ENCODE measurements at places on chromosomes 7 and 10. TPM values are rescaled to one million over a fixed set of nuclear protein-coding genes. Genes with fewer than 3 reads are reported as not detected.
A peak's percentile ranks its signal among the peaks of the same experiment; 100 is the strongest.

Gene OR2A42
- total RNA-seq: 0.32 TPM

Gene CDC14C
- 0.11 TPM for total RNA-seq

Gene UCN3
- total RNA-seq: not detected

Gene ITPRIP
- 11.3 TPM for total RNA-seq

Gene TMEM72
- total RNA-seq: not detected

Gene AGAP6
- total RNA-seq: 4.9 TPM

DNA sequence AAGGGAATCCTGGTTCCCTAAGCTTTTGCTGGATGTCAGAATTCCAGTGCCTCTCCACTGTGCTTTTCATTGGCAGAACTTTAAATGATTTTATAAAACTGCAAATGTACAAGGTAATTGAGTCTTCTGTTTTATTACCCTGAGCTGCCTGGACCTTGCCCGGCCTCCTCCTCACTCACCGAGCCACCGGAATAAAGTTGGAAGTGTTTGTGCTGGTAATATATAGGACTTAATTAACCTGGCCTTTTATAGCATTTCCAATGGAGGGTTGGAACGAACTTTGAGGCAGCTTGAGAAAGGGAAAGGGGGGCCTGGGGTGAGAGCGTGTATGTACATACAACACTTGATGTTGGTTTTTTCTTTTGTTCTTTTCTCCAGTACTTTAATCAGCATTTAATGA is 43.4 kb downstream of the ZNF503 start:
- no peaks in the 10 kb centered on the region for H3K36me3 ChIP-seq
- no peak overlapping the region for H3K4me3 ChIP-seq
- no peaks in the 10 kb centered on the region for H3K27me3 ChIP-seq
- no peak for DNase-seq
- peaks cover 16% of the 10 kb centered on the region for H3K4me1 ChIP-seq
- peak overlapping the region; percentile 58 for H3K27ac ChIP-seq

- H3K27me3 ChIP-seq: peaks cover 42% of the 10 kb centered on the region
- H3K27ac ChIP-seq: no peak overlapping the region
Observed at GRCh38 chr7:22549667-22550513, 49.9 kb upstream of the STEAP1B start.

DNA sequence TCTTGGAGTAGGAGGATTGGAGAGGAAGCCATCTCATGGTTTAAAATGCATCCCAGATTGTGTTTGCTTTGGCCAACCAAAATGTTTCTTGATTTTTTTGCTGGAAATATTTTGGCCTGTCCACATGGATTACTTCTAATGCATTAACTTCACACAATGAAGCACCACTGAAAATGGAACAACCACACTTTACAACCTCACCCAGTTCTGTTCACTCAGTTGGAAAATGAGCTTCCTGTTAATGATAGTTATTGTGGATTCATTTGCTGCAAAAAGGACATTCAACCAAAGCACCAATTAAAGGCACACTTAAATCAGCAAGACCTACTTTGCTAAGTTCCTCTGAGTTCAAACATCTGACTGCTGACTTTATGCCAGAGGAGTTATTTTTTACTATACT is 11.3 kb upstream of the A1CF start:
- no peak overlapping the region for H3K4me3 ChIP-seq
- H3K27ac ChIP-seq: no peak overlapping the region
- no peak for DNase-seq
- H3K27me3 ChIP-seq: peaks cover 7% of the 10 kb centered on the region
- no peaks in the 10 kb centered on the region for H3K36me3 ChIP-seq
- H3K4me1 ChIP-seq: no peaks in the 10 kb centered on the region

DNA sequence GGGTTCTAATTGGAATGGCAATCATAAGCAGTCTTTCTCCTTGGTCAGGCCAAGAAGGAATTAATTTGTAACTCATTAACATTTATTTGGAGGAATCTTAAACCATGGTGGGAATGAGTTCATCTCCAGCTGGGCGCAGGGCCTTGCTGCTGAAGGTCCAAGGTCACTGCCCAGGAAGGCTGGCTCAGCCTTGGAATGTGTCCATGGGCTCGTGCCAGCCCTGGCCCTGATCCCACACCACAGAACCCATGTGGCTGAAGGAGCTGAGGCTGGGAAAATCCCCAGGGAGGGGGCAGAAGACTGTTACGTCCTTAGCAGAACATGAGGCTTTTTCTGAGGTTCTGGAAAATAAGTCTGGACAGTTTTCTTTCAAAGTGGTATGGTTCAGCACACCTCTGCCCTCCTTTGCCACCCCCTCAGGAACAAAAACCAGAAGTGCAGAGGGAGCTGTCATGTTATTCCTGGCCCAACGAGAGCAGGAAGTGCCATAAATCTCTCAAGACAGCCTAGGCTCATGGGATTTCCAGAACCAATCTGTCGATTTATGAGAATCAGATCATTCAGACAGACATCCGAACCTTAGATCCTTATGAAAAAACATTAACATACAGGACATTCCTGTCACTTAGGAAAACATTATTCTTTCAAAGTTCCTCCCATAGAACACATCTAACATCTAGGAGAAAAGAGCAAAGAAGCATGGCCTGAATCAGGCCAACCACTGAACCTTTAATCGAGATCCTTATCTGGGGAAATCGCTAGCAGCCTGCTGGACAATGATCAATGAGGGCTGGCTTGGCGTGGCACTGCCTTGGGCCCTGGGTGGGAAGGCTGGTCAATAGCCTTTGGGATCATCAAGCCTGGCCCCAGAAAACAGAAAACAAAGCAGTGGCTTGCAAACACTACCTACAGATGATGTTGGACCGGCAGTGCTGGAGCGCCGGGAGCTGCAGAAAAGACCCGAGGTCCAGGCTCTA is 134.3 kb downstream of the TAX1BP1 start:
- H3K4me1 ChIP-seq: peaks cover 13% of the 10 kb centered on the region
- H3K36me3 ChIP-seq: no peaks in the 10 kb centered on the region
- H3K4me3 ChIP-seq: no peak overlapping the region
- no peak overlapping the region for H3K27ac ChIP-seq

GRCh38 chr7:15104411-15105092 is 202.0 kb upstream of the DGKB start:
- no peak for DNase-seq
- H3K4me1 ChIP-seq: no peaks in the 10 kb centered on the region
- no peak overlapping the region for H3K4me3 ChIP-seq

DNA sequence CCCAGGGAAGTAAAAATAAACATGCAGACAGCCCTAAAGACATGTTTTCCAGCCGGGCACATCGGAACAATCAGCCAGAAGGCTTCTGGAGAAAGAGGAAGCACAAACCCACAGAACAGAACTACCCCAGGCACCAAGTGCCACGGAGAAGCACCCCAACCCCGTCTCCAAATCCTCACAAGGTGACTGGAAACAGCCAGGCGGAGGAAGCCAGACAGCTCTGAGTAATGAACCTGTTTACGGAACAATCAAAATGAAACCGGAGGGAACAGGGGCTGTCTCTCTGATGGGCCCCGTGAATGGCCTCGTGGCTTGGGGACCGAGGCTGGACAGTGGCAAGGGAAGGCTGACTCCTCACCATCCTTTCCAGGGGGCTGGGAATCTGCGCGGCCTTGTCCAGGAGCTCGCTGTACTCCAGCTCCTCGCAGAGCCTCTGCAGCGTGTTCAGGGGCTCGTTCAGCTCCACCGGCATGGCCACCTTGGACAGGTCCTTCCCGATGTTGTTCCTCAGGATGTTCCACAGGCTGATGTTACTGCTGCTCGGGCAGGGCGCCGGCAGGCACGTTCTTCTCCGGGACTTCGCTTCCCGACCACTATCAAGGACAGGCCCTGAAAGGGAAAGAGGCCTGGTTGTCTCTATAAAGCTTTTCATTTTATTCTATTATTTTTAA is 77.0 kb upstream of the GSDME start:
- H3K4me3 ChIP-seq: no peak overlapping the region
- H3K4me1 ChIP-seq: peaks cover 23% of the 10 kb centered on the region
- no peak overlapping the region for H3K27ac ChIP-seq
- peaks cover 23% of the 10 kb centered on the region for H3K36me3 ChIP-seq
- no peaks in the 10 kb centered on the region for H3K27me3 ChIP-seq

DNA sequence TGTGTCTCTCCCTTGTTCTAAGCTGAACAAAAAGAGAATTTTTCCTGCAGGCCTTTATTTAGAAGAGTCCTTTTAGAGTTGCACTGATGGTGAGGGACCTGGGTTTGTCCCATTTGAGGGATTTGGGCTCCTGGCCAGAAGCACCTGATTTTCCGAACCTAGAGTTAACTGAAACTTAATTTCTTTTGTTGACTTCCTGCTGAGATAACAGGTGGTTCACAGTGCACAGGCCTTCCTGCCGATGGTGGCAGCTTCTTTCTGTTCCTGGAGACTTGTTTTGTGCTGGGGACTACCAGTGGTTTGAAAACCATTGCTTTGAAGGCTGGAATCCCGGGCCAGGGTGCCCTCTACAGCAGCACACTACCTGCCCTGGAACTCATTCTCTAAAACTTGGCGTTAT is 99.2 kb downstream of the SUGCT start:
- H3K27me3 ChIP-seq: no peaks in the 10 kb centered on the region
- no peaks in the 10 kb centered on the region for H3K36me3 ChIP-seq
- no peak overlapping the region for H3K27ac ChIP-seq
- DNase-seq: no peak
- H3K4me3 ChIP-seq: no peak overlapping the region
- H3K4me1 ChIP-seq: no peaks in the 10 kb centered on the region
